ENCODE measurements at places on chromosomes 6 and 20. TPM values are rescaled to one million over a fixed set of nuclear protein-coding genes. Genes with fewer than 3 reads are reported as not detected.

CST3 gene
- 60.0 TPM for polyA plus RNA-seq

ADTRP gene
- polyA plus RNA-seq, result not detected

DNA sequence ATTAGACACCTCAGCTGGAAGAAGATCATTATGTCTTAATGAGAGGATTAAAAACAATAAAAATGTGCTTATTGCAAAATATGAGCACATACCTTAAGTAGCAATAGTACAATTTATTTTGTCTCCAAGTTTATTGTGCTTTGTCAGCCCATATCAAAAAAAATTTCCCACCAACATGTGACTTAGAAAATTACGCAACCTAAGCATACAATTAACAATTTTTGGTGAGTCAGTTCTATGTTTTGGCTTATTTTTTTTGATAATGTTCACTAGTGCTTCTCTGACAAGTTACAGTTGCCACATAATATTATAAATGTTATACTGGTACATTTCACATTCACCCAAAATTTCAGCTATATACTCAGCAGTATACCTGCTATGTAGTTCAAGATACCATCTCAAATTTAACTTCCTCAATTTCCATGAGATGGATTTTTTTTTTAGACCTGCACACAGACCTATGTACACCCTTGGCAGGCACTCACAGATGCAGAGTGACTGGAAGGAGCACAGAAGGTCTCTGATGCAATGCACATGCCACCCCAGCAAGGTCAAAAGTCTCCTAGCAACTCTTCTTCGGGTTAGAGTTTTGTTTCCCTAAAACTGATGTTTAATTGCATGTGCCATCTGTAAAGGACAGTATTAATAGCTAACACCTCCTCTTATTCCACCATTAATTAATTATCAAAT is 112.4 kb downstream of the PRKN start:
- H3K27me3 ChIP-seq, result no peaks in the 10 kb centered on the region
- H3K36me3 ChIP-seq, result no peaks in the 10 kb centered on the region
- H3K27ac ChIP-seq, result no peak overlapping the region

DNA sequence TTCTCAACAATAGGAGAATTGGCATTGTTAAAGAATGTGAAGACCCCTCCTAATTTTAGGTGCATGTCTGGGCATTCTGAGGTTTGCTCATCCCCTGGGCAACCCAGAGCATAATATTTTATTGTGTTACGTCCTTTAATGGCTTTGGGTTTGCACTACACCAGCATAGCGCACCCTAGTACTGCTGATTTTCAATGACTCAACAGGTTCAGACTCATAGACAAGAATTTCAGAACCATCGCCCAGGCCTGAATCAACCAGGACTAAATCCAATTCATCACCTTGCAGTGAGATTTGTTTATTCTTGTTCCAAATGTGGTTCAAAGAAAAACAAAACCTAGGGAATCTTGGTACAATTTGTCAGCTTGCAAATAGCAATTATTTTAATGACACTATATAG is 137.8 kb upstream of the PHACTR1 start:
- no peak overlapping the region for H3K27ac ChIP-seq
- DNase-seq, result no peak
- no peaks in the 10 kb centered on the region for H3K27me3 ChIP-seq

DNA sequence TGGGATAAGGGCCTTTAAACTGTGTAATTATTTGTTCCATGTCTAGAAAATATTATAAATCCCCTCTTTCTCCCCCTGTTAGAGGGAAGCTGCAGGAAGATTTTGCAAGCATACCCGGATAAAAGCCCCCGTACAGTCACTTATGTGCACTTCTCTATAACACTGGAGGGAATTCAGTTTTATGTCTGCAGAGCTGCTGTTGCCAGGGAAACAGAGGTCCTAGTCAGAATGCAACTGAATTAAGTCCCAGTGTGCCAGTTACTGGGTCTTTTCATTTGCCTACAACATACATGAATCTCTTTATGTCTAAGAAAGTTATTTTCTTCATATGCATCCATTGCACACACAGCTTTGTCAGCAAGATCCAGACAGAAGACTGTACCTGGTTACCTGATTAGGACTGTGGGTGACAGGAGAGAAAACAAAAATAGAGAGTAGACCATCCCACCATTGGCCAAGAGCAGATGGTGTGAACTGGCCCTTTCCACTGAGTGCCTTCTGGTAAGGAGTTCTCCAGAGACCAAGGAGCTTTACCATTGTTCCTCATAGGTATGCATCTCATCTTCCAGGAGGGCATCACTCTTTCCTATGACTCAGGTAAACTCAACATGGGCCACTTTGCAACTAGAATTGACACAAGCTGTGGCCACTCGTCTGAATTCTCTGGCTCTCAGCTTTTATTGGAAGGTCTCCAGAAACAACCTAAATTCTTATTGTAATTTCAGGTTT is 180.8 kb upstream of the PHACTR1 start:
- H3K36me3 ChIP-seq, result no peaks in the 10 kb centered on the region
- no peak overlapping the region for H3K4me3 ChIP-seq
- no peak for DNase-seq
- no peak overlapping the region for H3K27ac ChIP-seq
